ENCODE measurements at places on chromosomes 13 and 19. TPM values are rescaled to one million over a fixed set of nuclear protein-coding genes. Genes with fewer than 3 reads are reported as not detected.

GRCh38 chr19:30335306-30335886, 36.8 kb upstream of the ZNF536 start:
- H3K27me3 ChIP-seq, result no peaks in the 10 kb centered on the region
- H3K4me1 ChIP-seq, result no peaks in the 10 kb centered on the region
- no peak overlapping the region for H3K4me3 ChIP-seq
- H3K36me3 ChIP-seq, result no peaks in the 10 kb centered on the region

GRCh38 chr19:58252102-58252685, 23.5 kb downstream of the ZNF544 start:
- H3K27me3 ChIP-seq, result no peaks in the 10 kb centered on the region
- DNase-seq, result no peak
- H3K4me3 ChIP-seq, result no peak overlapping the region
- H3K4me1 ChIP-seq, result no peaks in the 10 kb centered on the region

DNA sequence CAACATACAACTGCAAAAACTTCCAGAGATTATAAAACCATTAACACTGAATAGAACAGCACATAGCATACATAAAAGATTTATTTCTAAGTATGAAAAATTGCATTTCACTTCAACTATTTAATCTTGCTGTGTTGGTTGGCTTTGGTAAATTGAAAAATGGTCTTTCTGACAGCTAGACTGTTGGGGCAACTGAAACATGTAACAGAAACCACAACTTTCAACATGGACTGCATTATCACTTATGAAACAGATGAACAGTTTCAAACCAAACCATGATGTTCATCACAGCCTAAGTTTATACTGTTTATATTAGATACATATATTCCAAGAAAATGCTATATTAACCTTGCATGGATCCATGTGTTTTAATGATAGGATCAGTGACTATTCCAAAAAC, 324.1 kb upstream of the PCDH9 start:
- no peaks in the 10 kb centered on the region for H3K27me3 ChIP-seq
- H3K36me3 ChIP-seq, result no peaks in the 10 kb centered on the region
- H3K27ac ChIP-seq, result no peak overlapping the region
- peaks cover 5% of the 10 kb centered on the region for H3K4me1 ChIP-seq
- peak; percentile 51 for DNase-seq
- H3K4me3 ChIP-seq, result no peak overlapping the region

DNA sequence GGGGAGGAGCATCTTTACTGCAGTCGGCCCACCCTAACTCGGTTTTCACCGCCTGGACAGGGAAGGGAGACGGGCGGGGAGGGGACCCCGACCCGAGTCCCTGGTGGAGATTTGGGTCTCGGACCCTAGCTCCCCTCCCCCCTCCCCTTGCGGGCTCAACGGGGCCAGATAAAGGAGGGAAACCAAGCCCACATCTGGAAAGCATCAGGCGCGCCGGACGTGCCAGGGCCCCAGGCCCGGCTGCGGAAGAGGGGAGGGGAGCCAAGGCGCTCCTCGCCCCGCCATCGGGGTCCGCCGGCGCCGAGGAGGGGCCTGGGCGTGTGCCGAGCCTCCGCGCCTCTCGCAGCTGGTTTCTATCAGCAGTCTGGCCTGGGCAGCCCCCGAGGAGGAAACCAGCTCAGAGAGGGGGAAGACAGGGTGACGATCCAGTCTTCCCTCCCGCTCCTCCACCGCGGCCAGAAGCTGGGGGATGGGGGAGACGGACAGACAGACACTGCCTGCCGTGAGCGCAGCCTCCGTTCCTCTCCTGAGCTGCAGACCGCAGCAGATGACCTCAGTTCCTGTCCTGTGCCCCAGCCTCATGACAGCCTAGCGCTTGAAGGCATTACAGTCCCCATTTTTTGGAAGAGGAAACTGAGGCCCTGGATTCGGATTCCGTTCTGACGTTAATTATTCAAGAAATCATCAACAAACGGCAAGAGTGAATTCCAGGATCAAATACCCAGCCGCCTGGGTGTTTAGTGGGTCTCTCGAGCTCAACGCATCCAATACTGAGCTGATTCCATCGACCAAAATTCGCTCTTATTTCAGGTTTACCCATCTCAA, 3.6 kb upstream of the GNG8 start:
- H3K27ac ChIP-seq, result peak overlapping the region; percentile 58
- H3K36me3 ChIP-seq, result no peaks in the 10 kb centered on the region
- H3K27me3 ChIP-seq, result no peaks in the 10 kb centered on the region
- peak overlapping the region; percentile 41 for H3K4me3 ChIP-seq

DNA sequence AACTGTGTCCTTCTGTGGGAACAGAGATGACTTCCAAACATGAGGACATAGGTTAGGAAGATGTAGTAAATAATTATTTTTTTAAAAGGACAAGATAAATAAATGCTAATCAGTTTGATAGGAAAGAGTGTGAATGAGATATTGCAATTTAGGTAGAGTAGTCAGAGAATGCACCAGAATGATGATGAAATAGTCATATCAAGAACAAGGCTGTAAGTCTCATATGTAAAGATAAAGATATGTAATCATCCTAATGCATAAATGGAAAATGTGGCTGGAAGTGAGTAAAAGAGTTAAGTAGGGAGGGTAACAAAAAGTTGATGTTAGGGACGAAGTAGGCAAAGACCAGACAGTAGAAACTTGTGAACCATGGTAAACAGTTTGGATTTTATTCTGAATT, 1041.7 kb upstream of the MIR17HG start:
- H3K4me3 ChIP-seq, result no peak overlapping the region
- DNase-seq, result no peak
- H3K27me3 ChIP-seq, result no peaks in the 10 kb centered on the region
- no peaks in the 10 kb centered on the region for H3K4me1 ChIP-seq

DNA sequence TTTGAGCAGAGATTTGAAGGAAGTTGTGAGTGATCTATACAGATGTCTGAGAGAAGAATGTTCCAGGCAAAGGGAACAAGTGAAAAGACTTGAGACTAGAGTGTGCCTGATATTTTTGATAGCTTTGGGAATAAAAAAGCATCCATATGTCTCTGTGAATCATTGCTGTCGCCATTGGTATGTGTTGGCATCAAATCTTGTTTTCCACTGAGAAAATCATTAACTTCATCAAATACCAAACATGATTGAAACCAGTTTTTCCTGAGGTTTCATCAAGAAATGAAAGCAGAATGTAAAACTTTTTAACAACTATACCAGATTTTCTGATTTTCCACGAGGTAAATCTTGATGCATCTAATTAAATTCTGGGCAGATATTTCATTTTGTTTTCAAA, 862.6 kb downstream of the DIAPH3 start:
- no peaks in the 10 kb centered on the region for H3K4me1 ChIP-seq
- no peaks in the 10 kb centered on the region for H3K36me3 ChIP-seq
- H3K4me3 ChIP-seq, result no peak overlapping the region
- H3K27me3 ChIP-seq, result no peaks in the 10 kb centered on the region
- no peak for DNase-seq

DNA sequence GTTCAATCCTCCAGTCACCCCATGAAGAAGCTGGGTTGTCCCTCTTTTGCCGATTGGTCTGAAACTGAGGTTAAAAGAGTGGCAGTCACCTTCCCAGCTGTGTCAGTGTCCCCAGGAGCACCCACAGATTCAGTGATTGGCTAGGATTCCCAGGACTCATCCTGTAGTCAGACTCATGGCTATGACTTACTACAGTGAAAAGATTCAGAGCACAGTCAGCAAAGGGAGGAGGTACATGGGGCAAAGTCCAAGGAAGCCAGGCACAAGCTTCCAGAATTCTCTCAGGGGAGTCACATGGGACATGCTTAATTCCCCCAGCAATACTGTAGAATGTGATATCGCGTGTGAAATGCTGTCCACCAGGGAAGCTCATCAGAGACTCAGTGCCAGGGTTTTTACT, 14.2 kb downstream of the ZNF473 start:
- H3K4me3 ChIP-seq, result no peak overlapping the region
- peaks cover 63% of the 10 kb centered on the region for H3K36me3 ChIP-seq
- DNase-seq, result peak; percentile 21

DNA sequence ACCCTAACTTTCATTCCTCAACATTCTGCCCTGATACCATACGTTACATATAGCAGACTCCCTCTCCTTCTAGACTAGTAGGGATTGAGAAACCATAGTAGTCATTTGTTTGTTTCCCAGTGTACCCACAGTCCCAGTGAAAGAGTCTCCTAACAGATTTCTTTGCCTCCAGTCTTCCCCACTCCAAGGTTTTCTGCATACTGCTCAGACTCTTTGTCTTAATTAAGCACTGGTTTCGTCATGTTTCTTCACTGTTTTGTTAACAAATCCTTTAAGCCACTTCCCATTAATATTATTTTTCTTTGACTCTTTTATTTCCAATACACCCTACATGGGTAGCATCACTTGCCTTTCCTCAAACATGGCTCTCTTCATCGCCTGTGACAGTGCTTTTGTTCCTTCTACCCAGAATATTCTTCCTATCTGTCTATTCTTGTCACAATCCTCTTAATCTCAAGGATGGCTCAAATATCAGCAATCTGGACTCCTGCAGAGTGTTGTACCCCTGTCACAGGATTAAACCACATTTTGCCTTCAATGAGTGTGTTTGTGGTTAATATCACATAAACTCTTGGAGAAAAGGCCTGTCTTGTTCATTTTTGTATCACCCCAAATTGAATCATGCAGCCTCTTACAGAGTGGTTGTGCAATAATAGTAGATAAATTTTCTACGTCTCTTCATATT, 92.7 kb upstream of the KLF12 start:
- H3K27me3 ChIP-seq, result no peaks in the 10 kb centered on the region
- H3K27ac ChIP-seq, result no peak overlapping the region
- no peaks in the 10 kb centered on the region for H3K36me3 ChIP-seq

- no peaks in the 10 kb centered on the region for H3K36me3 ChIP-seq
- H3K27ac ChIP-seq, result no peak overlapping the region
- H3K4me1 ChIP-seq, result no peaks in the 10 kb centered on the region
- peak; percentile 54 for DNase-seq
- peaks cover 11% of the 10 kb centered on the region for H3K27me3 ChIP-seq
Observed at GRCh38 chr19:46529622-46530451, 34.2 kb upstream of the PNMA8B start.

GRCh38 chr13:107296804-107297203, 728.9 kb upstream of the ARGLU1 start:
- H3K36me3 ChIP-seq, result no peaks in the 10 kb centered on the region
- H3K4me3 ChIP-seq, result no peak overlapping the region

DNA sequence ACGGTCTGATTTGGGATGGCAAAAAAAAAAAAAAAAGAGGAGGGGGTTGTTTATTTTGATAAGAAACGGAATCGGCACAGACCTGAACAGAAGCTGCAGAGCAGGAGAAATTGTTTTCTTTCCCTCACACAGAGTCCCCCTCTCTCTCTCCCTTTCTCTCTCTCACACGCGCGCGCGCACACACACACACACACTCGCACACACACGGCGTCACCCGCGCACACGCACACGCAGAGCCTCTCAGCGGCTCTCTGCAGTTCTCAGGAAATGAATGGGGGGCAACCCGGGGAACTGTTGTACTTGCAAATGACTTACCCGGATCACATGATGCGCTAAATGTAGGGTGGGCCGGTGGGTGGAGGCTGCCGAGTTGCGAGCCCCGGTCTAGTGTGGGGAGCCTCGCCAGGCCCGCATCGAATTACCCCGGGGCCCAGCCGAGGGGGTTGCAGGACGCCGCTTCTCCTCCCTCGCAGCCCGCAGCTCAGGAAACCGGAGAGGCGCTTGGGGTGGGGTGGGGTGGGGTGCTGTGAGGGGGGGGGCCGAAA, 475 bp downstream of the KLF12 start:
- DNase-seq, result peak; percentile 95
- peak overlapping the region; percentile 95 for H3K27ac ChIP-seq
- peak overlapping the region; percentile 82 for H3K4me3 ChIP-seq

DNA sequence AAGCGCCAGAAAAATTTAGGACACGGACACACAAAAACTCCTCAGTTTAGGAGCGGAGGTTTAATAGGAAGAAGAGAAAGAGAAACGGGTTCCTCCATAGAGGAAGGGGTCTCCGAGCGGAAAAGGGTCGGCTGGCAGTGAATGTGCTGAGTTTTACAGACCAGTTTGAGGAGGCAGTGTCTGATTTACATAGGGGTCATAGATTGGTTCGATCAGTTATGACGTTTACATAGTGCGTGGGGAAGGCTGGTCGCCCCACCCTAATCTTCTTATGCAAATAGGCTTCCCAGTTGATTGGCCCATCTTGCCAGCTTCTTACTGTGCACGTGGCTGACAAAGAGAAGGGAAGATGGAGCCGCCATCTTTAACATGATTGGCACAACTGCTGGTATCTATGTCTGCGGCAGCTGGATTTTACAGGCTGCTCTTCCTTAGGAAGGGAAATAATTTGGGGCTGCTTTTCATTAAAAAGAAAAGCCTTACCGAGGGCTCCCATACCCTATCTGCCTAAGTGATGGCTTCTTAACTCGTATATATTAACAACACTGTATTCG, 1.2 kb upstream of the ZNF225 start:
- H3K4me1 ChIP-seq, result no peaks in the 10 kb centered on the region
- peaks cover 17% of the 10 kb centered on the region for H3K36me3 ChIP-seq
- DNase-seq, result peak; percentile 92
- no peak overlapping the region for H3K27ac ChIP-seq
- H3K4me3 ChIP-seq, result peak overlapping the region; percentile 67

DNA sequence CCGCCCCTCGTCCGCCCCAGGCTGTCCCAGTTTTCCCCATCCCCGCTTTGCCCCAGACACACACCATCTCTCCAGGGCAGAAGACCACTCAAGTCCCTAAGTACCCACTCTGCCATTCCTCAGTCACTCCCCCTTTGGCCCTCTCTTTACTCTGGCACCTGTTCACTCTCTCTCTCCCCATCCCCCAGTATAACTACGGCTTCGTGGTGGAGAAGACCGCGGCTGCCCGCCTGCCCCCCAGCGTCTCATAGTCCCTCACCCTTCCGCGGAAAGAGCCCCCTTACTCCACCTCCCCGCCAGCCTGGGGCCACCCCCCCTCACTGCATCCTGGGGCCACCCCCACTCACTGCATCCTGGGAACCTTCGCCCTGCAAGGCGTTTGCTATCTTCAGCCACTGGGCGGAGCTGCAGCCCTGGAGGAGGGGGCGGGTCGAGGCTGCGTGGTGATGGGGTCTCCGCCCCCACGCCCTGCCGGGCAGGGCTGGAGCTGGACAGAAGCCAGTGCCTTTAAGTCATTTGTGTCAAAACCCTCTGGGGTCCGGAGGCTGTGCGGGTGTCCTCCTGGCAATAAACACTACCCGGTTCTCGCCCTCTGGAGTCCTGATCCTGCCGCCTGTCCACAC, 5.0 kb downstream of the MVB12A start:
- H3K4me3 ChIP-seq, result no peak overlapping the region
- H3K4me1 ChIP-seq, result 0 out of 2 replicates have a peak, but pooled peaks cover 2% of the 10 kb centered on the region
- H3K36me3 ChIP-seq, result peaks cover 5% of the 10 kb centered on the region
- no peaks in the 10 kb centered on the region for H3K27me3 ChIP-seq

DNA sequence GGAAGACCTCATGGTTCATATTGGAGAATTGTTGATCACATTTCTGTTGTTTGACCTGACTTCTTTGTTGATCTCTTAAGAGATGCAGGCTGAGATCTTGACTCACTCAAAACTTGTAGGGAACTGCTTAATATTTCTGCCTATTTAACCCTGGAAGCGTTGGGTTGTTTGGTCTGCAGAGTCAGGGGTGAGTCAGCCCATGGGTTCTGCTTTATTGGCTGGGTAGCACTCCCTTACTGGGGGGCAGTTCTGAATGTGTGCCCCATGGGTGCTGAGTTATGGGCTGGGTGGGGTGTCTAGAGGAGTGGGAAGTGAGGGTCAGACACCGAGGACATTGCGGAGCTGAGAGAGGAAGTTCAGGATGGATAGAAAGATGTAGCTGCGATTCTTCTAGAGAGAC, 87.9 kb downstream of the LRCH1 start:
- no peak overlapping the region for H3K4me3 ChIP-seq
- no peak overlapping the region for H3K27ac ChIP-seq
- H3K27me3 ChIP-seq, result no peaks in the 10 kb centered on the region
- no peaks in the 10 kb centered on the region for H3K36me3 ChIP-seq
- peak; percentile 58 for DNase-seq

ZNF709 gene
- 4.2 TPM for total RNA-seq

GAPDHS gene
- total RNA-seq, result not detected

ICAM5 gene
- total RNA-seq, result 3.0 TPM

Measured in IMR-90 (cell line).